NCI-H2227 treated with DMSO at 0.1 percent for 48 hours (cell line): ENCODE measurements at places on chromosomes 4 and X.

GRCh38 chrX:140724309-140724708 lies 14.8 kb downstream of the LINC00632 start:
- DNase-seq = no peak

DNA sequence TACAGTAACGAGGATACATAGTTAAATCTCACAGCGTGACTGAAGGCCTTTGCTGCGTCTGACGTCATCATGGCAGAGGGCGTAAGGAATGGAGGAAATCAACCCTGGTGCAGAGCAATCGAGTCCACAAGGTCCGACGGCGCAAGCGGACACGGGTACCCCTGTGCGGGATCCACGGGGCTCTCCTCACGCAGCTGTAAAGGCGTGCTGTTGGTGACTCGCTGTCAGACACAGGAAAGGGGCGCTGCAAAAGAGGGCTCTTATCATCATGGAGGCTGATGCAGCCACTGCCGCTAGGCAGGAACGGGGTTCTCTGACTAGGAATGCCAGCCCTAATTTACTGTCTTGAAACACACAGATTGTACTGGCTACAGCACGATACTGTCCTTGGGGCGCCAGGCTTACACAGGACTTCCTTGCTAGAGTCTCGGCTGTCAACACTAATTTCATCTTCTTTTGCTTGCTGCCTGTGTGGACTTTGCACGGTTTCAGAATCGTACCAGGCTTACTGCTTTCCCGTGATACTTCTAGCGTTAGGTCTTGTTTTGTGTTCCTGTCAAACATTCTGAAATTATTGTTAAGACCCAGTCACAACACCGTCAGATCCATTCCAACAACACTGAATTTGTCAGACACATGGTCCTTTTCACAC lies 13.6 kb downstream of the RNF212 start:
- no peak for DNase-seq

GRCh38 chrX:77814210-77814609 lies 28.2 kb upstream of the ATRX start:
- DNase-seq = no peak

DNA sequence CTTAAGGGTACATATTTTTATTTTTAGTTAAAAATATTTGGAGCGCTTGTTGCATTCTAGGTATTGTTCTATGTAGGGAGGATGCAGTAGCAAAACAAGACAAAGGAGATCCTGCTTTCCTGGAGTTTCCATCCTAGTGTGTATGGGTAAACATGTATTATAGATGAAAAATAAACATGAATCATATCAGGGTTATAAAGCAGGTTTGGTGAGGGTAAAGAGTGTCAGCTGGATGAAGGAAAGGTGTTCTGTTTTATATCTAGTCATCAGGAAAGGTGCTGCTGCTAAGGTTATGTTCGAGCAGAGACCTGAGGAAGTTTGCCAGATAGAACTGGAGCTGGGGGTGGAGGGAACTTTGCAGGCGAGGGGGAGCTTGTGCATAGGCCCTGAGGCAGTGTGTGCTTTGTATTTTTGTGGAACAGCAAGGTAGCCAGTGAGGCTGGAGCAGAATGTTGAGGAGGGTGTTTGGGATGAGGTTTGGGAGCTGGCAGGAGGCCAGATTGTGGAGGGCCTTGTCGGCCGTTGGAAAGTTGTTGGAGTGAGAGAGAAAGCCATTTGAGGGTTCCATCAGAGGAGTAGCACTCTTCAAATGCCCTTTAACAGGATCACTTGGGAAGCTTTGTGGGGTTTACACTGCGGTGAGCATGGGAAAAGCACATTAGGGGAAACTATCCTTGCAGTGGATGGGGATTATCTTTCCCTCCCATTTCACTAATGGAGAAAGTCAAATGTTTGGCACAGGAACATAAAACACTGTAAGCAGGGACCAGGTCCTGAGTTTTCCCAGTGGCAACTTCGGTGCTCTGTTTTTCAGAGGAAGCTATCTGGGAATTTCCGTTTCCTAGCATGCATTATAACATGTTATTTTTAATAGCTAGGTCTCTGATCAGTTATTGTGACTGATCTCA lies 35.9 kb downstream of the AFF1 start:
- DNase-seq = no peak

DNA sequence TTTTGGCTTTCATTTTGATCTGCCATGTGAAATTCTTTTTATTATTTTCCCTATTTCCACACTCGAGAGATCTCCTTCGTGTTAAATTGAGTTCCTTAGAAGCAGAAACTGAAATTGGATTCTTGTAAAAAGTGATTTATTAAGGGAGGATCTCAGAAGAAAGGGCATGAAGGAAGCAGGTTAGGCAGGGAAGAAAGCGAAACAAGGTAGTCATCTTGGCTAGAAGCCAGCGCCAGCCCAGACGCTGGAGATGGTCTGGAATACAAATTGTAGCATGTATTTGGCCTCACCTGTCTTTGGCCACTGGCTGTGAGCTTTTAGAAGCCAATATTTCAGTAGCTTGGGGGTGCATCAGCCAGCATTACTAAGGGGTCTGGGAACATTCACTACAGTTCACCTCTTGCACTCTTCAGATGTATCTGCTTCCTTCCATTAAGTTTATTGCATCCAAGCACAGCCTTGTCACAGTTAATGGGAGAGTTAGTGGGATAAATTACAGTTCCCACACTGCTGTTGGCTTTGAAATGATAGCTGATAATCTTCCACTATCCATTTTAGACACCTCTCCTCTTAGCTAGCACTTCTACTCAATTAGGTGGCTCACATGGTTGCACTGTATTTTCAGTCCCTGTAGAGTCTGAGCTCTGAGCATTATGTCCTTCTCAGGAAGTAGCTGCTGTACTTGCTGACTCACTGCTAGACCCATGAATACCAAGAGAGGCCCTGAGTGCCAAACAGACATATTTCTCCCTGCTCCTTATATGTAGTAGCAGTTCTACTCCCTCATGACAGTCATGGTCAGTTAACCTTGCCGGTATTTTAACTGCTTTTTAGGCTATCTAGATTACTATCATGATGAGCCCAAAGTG lies 14.6 kb downstream of the GRXCR1 start:
- no peak for DNase-seq

GRCh38 chrX:13646154-13646549 lies 6.8 kb upstream of the TCEANC start:
- DNase-seq = peak; percentile 64

DNA sequence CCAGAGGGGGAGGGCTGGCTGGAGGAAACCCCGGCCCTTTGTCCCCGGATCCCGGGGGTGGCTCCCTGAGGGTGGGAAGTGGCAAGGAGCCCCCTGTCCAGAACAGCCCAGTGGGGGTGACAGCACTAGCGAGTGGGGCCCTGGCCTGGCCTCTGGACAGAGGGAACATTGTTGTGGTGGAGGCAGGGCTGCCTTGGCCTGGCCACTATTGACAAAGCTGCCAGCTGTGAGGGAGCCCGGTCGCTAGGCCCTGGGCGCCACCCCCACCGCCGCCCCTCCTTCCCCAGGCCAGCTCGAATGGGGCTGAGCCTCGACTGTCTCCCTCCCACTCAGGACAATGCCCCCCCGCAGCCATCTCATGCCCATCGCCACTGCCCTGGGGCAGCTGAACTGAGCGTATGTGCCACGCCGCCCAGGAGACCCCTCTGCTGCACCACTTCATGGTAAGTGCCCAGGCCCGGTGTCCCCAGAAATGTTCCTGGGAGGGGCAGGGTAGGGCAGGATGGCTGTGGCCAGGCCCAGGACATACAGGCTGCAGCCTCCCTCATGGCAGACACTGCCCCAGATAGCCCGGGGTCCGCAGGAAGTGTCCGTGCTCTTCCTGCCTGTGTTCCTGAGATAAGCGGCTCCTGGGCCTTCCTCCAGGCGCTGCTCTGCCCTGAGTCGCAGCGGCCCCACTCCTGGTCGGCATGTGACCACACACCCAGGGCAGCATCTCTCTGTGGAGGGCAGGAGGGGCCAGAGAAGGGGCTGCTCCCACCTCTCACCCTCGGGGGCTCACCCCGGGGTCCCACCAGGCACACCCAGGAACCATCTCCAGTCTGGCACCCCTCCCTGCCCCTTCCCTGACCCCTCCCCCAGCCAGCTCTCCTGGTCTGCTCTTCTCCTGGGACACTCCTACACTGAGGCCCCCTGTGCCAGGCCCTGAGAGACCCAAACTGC lies 1.4 kb downstream of the PLXNB3 start:
- DNase-seq = no peak

- DNase-seq = peak; percentile 29
Observed at GRCh38 chr4:173835903-173836302, 305.9 kb upstream of the HAND2 start.

- DNase-seq = peak; percentile 61
Observed at GRCh38 chrX:134544513-134545151, 84.7 kb downstream of the HPRT1 start.

DNA sequence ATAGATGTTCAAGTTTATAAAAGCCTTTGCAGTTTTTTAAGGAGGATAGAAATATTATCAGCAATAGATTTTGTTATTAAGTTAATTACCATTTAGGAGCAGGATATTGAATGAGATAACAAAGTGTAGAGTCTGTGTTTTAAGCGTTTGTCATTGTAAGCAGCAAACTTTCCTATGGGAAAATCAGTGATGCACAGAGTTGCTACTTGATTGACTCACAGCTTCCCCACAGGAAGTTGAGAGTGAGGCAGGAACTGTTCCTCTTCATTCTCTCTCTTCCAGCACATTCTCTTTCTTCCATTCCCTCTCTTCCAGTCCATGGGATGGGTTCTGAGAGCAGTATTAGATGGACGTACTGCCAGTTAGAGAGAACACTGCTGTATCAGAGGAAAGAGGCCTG lies 867.7 kb upstream of the AGA start:
- no peak for DNase-seq

DNA sequence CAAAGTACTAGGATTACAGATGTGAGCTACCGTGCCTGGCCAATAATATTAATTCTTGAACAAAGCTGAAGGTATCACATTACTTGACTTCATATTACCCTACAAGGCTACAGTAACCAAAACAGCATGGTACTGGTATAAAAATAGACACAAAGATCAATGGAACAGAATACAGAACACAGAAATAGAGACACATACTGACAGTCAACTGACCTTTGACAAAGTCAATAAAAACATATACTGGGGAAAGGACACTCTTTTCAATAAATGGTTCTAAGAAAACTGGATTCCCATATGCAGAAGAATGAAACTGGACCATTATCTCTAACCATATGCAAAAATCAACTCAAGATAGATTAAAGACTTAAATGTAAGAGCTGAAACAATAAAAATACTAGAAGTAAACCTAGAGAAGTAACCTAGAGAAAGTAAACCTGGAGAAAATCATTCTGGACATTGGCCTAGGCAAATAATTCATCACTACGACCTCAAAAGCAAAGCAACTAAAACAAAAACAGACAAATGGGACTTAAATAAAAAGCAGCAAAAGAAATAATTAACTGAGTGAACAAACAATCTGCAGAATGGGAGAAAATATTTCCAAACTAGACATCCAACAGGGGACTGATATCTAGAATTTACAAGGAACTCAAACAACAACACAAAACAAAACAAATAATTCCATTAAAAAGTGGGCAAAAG lies 156.6 kb downstream of the FGF16 start:
- DNase-seq = no peak

- DNase-seq = peak; percentile 69
Observed at GRCh38 chrX:129925305-129926092, 19.5 kb downstream of the UTP14A start.
